ENCODE measurements at places on chromosomes 2 and 18. TPM values are rescaled to one million over a fixed set of nuclear protein-coding genes. Genes with fewer than 3 reads are reported as not detected.

DNA sequence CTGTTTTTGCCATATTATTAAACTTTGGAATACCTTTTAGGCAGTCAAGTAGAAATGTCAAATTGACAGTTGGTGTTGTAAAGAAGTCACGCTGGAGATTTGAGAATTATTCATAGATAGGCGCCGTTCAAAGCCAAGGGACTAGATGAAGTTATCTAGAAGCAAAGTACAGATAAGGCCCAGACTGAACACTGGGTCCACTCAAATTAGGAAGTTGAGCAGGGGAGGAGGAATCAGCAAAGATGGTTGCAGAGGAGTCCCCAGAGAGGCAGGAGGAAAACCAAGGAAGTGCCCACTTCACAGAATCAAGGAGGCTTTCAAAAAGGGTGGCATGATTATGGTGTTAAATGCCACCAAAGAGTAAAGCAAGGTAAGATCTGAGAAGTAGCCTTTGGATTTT lies 9.6 kb upstream of the ALS2 start:
- no peak for DNase-seq

GRCh38 chr2:238870261-238870660 lies 22.4 kb downstream of the TWIST2 start:
- DNase-seq, result no peak

- DNase-seq, result no peak
Observed at GRCh38 chr2:205077159-205077558, 531.9 kb downstream of the PARD3B start.

DNA sequence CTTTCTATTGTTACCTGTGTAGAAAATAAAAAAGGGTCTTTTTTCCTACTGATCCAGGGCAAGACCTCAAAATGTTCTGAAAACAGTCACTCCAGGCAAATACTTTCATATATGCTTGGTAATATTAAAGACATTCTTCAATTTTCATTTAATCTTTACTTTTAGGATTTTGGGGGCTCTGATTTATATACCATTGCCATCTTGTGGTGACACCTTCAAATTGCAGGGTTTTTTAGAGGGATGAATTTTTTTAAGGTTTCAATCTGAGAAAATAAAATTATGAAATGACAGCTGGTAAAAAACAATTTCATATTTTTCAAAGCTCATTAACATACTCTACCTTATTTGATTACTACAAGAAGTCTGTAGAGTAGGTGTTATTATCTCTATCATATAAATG lies 26.8 kb downstream of the MAPK4 start:
- no peak for DNase-seq

The RGPD3 gene
- total RNA-seq, result 0.38 TPM

The CYS1 gene
- 2.5 TPM for total RNA-seq

GRCh38 chr2:46381871-46382270 lies 84.7 kb downstream of the EPAS1 start:
- DNase-seq, result no peak

The NEB gene
- 1.6 TPM for total RNA-seq

The RBM44 gene
- 0.81 TPM for total RNA-seq

The SERPINB2 gene
- total RNA-seq, result not detected

GRCh38 chr2:196500686-196501431 lies 138.7 kb upstream of the CCDC150 start:
- no peak for DNase-seq

Data from progenitor cell of endocrine pancreas (in vitro differentiated cells).